ENCODE measurements at places on chromosomes 5 and 9. TPM values are rescaled to one million over a fixed set of nuclear protein-coding genes. Genes with fewer than 3 reads are reported as not detected.

DNA sequence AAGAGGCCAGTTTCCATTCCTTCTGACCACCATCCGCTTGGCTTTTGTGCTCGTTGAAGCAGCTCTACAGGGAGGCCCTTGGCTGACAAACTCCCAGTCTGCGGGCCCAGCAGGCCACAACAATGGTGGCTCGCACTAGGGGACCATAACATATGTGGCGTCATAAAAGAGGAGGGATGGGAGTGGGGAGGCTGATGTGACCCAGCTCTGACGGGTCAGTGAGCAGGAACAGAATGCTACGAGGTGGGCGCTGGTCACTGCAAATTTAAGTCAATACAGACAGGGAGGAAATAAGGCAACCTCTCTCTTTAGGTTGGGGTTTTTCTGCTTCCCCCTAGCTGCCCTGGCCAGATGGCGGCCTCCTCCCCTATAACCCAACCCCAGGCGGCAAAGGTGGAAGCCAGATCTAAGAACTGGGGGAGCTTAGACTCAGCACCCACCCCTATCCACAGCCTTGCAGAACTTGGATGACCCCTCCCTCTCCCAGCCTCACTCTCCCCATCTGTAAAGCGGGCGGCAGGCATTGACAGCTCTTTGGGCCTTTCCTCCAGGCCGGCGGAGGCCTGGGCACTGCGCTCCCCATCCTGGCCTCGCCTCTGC lies 778 bp downstream of the FRRS1L start:
- no peak for DNase-seq

GRCh38 chr5:443239-444151 lies 519 bp downstream of the EXOC3 start:
- no peak for DNase-seq

The GABBR2 gene
- 1.5 TPM for total RNA-seq

DNA sequence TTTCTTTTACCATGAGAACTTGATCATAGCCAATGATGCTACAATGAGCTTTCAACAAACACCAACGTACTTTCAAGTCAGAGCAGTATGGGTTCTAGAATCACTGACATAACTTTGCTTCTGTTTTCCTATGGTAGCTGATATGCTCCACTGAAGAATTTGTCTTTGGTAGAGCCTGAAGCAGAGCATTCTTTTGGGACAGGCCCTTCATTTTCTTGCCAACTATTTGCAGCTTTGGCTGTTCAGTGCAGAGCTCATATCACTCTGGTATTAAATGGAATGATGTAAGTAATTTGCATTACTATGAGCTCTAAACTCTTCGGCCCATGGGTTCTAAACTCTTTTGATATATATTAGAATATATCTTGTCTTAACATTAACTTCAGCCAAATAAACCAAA lies 51.8 kb upstream of the APC start:
- DNase-seq, result no peak

The PPIP5K2 gene
- 60.3 TPM for total RNA-seq

DNA sequence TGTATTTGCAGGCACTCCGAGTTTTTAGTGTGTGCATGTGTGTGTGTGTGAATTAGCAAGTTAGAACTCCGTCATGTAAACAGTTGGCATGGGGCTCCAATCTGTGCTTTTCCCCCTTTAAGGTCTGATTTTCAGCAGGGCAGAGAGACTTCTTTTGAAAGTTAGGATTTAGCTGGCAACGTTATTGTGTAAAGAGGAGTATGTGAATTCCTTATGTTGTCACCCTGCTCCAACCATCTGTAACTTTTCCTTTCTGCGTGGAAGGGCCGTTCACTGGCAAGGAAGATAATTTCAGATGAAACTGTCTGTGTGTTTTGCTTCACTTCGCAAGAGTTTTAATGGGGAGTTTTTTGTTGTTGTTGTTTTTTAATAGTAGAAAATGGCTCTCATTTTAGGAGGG lies 332 bp downstream of the SGCD start:
- DNase-seq, result peak; percentile 2

The FAXDC2 gene
- total RNA-seq, result 0.12 TPM

GRCh38 chr5:76406673-76407072 lies 3.6 kb downstream of the IQGAP2 start:
- DNase-seq, result no peak

The IL3 gene
- total RNA-seq, result not detected

The GFRA3 gene
- not detected for total RNA-seq

The GABRG2 gene
- total RNA-seq, result not detected

DNA sequence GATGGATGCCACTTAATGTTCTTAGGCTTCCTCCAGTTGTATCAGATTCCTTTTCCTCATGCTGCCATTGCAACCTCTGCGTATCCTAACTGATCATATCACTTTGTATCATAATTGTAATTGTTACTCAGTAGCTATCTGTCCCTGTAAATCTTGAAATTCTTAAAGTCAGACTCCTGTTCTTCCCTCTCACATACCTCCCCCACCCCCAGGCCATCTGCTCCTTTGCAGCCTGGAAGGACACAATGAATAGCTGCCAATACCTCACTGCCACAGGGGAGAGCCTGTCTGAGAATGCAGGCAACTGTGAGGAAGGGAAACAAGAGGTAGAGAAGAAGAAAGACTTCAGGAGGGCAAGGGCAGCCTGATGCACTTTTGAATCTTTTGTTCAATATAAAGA lies 228.5 kb downstream of the ENC1 start:
- no peak for DNase-seq

GRCh38 chr5:98433673-98434072 lies 339.8 kb upstream of the RGMB start:
- DNase-seq, result no peak

DNA sequence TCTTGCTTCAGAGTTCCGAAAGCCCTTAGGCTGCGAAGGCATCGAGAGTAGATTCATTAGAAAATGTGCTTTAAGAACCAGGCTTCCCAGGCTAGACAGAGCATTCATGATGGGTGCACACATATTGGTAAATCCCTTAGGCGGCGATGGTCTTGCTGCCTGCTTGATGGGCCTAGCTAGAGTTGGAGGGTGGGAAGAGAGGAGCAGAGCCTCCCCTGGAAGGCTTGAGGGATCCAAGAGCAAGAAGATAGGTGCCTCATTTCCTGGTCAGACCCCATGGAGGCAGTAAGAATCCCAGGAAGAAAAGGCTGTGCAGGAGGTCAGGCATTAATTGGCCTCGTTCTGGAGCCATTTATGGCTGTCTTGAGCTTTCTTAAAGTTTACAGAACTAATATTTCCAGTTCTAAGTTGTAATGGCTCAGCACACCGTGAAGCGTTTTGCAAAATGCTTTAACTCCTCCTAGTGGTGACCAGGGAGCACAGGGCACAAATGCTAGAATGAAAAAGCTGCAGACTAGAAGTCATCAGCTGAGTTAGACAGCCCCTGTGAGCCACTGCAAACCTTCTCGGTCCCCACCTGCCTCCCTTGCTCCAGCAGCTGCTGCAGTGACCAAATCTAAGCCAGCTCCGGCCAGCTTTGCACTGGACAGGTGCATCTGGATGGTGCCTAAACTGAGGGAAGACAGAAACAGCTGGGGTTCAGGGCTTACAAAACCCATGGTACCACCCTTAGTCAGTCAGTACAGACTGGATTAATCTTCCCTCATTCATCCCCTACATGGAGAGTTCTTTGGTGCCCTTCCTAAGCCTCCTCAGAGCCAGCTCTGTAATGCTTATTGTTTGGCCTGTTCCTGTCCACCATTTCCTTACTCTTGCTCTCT lies 14.7 kb downstream of the SLC45A2 start:
- peak; percentile 30 for DNase-seq

GRCh38 chr9:21988056-21988990 lies 5.9 kb downstream of the CDKN2A start:
- no peak for DNase-seq

GRCh38 chr9:108436448-108436847 lies 419.3 kb downstream of the ACTL7B start:
- no peak for DNase-seq

DNA sequence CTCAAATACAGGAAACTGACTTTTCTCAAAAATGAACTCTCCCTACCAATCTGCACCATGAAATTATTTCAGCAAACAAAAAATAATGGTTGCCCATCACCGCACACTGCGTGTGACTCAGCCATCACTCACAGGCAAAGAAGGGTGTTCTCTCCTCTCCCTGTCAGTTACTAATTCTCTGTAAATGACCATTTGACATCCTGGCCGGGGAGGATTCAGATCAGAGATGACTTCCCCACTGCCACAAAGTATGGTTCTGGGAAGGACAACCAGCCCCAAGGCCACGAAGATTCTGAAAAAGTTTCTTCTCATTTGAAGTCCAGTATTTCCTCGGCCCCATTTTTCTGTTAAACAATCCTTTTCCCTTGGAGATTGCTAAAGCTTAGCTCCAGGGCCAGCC lies 199.4 kb downstream of the AUH start:
- DNase-seq, result peak; percentile 72

DNA sequence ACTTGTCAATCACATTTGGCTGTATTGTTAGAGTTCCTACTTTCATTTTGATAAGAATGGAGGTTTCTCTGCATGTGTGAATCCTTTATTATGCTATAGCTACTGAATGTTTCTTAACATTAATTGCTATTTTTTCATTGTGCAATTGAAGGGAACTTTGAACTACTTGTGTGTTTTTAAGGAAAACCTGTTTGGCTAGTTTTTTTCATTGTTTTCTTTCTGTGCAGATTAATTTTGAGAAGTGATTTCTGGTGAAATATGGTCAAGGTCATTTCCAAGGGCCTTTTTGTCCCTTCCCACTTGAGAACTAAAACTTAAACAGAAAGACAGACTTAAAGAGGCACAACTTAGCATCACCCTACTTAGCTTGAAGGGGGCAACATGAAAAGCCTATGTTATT lies 1309.2 kb upstream of the WWC1 start:
- DNase-seq, result no peak

- no peak for DNase-seq
Observed at GRCh38 chr9:121183666-121184423, 17.8 kb downstream of the RAB14 start.

- no peak for DNase-seq
Observed at GRCh38 chr9:129027224-129027684, 877 bp downstream of the SH3GLB2 start.

The GPX8 gene
- total RNA-seq, result 126 TPM

DNA sequence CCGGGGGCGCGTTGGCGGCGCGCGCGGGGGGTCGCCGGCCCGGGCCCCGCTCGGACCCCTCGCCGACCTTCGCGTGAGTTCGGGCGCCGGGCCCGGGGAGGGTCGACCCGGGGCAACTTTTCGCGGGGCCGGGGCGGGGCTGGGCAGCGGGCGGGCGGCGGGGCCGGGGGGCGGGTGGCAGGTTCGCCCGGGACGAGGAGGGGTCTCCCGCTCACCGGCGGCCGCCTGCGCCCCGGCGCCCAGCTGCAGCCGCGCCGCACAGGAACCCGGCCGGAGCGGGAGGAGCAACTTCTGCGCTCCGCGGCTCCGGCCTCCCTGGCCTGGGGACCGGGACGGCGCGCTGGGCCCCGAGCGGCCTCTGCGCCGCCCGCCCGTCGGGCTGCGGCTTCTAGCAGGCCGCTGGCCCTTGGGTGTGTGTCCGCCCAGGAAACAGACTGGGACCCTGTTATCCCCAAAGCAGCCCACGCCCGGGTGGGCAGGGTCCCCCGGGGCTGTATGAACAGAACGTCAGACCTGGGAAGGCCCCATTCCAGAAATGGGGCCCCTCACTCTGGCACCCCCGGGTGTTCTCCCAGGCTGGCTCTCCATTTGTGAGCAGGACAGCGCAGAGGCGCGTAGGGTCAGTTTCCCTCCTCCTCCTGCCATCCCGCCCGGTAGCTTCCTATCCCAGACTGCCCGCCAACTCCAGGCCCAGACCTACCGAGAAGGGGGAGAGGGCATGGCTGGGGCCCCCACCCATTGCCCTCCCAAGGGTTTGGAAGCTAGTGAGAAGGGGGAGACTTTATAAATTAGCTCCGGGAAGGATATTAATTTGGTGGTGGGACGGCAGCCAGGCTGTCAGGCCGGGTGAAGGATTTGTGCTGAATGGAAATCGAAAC lies 708 bp downstream of the RXRA start:
- peak; percentile 60 for DNase-seq

GRCh38 chr5:95102687-95103086 lies 182.2 kb downstream of the MCTP1 start:
- DNase-seq, result no peak

GRCh38 chr5:112604732-112605630 lies 132.7 kb upstream of the APC start:
- DNase-seq, result no peak

DNA sequence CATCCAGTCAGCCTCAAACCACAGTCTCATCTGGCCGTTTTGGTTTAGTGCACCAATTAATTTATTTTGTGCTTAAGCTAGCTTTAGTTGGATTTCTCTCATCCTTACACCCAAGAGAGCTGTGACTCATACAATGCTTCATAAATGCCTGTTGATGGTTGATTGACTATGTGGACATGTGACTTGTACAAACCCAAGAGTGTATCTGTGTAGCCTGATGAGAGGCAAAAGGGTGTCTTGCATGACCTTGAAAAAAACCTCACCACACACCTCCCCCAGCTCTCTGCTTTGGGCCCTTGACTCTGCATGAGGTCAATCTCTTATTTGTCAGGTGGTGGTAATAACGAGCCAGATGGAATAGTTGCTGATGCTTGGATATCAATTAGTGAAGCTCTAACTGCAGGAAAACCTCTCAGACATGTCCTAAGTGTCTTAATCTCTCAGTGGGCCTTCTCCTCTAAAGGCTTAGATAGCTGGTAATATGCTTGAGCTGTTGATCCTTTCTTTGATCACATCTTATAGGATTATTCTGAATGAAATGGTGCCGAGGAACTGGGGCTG lies 10.6 kb upstream of the GLRA1 start:
- no peak for DNase-seq

DNA sequence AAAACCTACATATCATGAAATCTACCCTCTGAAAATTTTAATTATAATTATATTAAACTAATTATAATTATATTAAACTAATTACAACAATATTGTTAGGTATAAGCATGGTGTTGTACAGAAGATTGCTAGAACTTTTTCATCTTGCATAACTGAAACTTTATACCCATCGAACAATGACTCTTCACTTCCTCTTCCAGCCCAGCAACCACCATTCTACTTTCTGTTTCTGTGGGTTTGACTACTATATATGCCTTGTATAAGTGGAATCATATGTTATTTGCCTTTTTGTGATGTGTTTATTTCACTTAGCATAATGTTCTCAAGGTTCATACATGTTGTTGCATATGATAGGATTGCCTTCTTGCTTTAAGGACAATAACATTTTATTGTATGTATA lies 274.2 kb upstream of the CCNH start:
- DNase-seq, result no peak

The SLC34A3 gene
- total RNA-seq, result not detected

DNA sequence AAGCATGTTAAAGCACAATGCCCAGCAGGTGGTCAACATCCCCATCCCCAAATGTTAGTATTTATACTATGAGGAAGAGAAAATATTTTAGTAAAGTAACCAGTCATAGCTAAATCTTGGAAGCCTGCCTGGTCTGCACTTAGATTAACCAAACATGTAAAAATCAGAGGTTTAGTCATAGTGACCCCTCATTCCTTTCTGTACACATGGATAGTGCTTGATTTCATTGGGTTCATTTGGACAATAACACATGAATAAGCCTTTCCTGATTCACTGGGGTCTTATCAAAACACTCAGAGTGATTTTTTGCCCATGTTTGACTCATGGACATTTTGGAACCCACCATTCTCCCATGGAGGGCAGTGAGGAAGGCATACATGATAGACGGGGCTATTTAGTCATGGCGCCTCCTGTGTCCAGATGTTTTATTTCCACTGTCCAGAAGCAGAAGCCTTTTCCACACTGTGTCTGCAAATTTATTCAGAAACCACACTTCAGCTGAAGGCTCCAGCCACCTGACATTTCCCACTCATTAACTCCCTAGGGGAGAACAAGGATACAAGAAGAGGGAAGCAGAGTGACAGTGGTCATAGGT lies 32.5 kb downstream of the OR1J1 start:
- DNase-seq, result peak; percentile 14
